ENCODE measurements at places on chromosomes 2 and 18.

GRCh38 chr2:146461068-146461467 lies 1383.8 kb upstream of the ACVR2A start:
- no peak for DNase-seq

DNA sequence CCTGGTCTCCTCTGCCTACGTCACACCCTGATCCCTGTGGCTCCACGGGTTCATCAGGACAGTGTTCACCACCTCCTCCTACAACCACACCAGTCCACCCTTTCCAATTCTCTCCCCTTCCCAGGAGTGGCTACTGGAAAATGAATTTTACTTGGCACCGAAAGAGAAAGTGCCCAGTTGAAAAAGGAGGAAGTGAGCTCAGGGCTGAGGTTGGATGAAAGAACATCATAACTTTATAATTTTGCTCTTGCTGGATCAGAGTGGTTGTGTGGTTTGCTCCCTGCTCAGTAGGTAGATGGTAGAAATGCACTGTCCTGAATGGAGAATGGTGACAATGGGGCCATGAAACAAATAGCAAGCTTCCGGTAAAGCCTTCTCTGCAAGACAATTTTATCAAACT lies 140.3 kb upstream of the DDX18 start:
- DNase-seq, result no peak

DNA sequence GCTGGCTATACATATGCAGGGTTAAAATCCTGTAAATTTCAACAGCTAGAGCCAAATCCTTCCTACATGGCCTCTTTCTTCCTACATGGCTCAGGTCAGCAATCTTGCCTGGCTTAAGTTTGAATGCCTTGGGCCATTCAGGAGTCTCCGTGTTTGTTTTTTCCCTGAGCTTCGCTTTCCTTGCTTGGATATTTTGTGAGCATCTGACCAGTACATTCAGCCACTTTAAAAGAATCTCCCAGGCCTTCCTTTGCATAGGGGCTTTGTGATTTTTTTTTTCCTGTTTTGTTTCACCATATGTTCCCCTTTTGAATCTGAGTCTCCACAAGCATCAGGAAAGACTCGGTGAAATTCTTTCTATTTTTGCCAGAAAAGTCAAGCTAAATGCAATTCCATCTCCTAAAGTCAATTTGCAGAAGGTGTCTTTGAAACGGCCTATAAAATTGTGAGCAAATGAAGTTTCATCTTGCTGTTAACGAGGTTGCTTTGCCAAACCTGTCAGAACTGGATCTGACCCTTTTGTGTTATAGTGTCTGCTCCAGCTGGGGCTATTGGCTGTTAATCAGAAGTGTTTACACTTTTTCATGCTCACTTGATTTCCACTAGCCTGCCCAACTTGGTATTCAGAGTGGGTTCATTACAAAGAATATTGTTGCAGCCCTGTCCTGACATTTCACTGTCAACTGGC lies 256.9 kb downstream of the DCC start:
- DNase-seq, result no peak

GRCh38 chr2:170973225-170973491 lies 44.1 kb downstream of the GORASP2 start:
- DNase-seq, result no peak

GRCh38 chr18:51399491-51400122 lies 202.1 kb upstream of the MEX3C start:
- no peak for DNase-seq

DNA sequence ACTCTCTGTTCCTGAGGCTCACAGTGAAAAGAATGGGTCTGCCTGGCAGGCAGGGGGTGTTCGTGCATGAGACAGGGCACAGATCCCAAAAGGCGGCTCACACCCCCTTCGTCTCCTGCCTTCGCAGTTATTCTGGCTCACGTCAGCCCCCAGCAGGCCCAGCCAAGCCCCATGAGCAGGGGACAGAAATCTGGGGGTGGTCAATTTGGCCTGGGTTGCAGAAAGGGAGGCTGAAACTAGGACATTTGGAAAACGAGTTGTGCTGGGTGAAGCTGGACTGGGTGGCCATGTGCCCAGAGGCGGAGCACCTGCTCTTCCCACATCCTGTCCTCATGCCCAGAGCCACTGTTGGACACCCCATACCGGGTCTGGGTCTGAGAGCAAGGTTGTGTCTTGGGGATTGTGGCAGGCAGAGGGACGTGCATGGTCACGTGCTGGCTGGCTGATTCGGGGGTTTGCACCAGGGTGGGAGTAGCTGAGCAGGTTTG lies 99.0 kb upstream of the MCFD2 start:
- DNase-seq, result no peak

GRCh38 chr2:70608373-70608772 lies 54.7 kb upstream of the TGFA start:
- no peak for DNase-seq

- no peak for DNase-seq
Observed at GRCh38 chr2:61326423-61326822, 144.5 kb downstream of the USP34 start.

DNA sequence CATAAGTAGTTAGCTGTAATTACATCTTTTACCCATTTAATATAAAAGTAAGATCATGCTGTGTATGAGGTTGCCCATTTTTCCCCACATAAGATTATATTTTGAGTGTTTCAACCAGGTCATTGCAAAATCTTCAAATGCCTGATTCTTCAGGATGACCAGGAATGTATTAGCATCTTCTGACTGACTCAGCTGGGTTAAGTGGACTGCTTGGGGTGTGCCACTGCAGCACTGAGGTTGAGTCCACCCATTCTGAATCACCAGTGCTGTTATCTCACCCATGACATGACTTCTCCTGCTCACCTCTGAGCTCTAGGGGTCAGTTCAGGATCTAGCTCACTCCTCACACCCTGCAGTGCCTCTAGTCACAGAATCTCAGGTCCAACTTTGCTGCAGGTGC lies 576.7 kb upstream of the ZEB2 start:
- peak; percentile 59 for DNase-seq

DNA sequence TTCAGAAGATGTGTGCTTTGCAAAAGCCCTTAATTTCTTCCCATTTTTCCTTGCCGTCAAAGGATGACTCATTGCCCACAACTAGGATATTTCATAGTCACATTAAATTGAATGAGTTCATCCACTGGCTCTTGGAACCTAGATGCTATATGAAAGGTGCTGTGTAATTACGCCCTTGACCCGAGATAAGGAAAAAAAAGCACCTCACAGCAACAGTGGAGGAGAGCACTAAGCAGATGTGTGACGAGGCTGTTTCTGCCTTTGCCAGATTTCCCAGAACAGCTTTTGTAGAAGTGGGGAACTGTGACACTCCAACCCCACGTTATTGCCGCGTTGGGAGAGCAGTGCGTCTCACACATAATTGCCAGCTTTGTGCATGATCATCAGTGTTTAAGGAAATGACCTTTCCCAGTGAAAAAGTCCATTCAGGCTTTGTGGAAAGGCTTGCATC lies 33.3 kb upstream of the TMEM87B start:
- no peak for DNase-seq

DNA sequence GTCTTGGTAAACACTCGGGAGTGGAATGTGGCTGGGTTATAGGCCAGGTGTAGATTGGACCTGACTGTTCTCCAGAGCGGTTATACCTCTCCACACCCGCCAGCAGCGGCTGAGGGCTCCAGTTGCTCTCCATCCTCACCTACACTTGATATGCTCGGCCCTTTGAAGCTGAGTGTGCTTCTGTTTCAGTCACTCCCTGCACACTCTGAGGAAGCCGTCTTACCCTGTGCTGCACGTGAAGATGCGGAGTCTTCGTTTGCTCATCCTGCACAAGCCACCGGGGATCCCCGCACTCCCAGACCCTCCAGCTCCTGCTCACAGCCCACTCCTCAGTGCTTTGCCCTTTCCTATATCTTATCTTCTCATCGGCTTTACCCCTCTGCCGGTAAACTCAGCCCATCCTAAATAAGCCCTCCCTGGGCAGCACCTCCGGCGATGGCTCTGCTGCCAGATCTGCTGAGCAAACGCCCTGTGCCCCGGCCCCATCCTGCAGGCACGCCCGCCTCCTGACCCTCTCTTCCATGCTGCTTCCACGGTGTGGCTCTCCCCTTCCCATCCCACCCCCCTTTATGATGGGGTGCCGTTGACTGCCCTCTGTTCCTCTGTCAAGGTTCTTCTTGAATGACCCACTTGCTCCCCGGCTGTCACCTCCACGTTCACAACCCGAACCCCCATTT lies 47.3 kb upstream of the ODC1 start:
- DNase-seq, result no peak

DNA sequence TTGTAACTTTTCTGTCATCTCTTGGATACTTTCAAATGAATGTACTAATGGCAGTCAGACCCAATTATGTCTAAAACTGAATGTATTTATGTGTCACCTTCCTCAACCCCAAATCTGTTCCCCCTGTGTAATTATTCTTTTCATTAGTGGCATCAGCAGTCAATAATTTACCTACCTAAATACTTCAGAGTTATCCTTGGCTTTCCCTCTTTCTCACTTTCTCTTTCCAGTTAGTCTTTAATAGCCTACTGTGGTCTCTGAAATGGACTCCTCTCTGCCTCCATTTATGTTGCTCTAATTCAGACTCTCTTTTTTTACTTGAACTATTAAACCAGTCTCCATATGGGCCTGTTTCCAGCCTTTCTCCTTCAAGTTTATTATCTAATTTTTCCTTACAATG lies 21.0 kb downstream of the C18orf63 start:
- no peak for DNase-seq

GRCh38 chr2:66730441-66730840 lies 295.5 kb downstream of the MEIS1 start:
- DNase-seq, result no peak

DNA sequence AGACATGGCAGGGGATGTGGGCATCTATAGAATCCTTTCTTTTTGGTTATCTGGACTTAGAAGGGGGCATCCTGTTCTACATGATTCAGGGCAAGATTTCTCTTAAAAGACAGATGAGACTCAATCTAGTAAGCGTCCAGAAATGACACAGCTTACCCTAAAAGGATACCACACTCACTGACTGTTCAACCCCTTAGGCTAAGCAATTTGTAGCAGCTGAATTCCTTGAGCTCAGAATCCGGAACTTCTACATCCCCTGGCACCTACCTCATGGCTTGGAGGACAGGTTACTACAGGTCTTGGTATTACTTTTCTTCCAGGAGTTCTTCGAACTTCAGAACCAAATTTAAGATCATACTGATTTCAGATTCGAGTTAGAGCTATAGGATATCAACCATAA lies 138.4 kb downstream of the LAMA3 start:
- DNase-seq, result no peak

DNA sequence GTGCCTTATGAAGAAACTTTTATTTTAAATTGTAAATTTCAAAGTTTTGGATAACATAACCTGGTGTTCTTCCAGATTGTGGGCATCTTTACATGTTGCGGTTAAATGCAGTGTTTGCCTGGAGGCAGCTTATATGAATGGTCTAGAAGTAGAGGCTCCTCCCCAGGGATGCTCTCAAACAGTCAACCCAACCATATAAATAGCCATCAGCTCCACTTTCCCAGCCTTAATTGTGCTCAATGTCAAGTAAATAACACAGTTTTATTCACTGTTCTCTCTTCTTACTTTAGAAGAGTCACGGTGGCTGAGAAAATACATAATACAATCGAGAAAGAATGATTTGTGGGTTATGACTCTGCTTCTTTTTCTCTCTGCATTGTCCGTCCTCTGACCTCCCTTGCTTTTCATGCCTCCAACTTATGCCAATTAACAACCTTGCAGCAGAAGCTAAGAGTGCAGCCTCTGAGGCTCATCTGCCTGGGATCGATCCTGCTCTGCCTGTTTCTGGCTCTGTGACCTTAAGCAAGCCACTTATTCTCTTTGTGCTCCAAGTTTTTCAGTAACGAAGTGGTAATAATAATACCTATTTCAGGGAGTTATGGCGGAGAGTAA lies 100.3 kb downstream of the DAW1 start:
- no peak for DNase-seq

DNA sequence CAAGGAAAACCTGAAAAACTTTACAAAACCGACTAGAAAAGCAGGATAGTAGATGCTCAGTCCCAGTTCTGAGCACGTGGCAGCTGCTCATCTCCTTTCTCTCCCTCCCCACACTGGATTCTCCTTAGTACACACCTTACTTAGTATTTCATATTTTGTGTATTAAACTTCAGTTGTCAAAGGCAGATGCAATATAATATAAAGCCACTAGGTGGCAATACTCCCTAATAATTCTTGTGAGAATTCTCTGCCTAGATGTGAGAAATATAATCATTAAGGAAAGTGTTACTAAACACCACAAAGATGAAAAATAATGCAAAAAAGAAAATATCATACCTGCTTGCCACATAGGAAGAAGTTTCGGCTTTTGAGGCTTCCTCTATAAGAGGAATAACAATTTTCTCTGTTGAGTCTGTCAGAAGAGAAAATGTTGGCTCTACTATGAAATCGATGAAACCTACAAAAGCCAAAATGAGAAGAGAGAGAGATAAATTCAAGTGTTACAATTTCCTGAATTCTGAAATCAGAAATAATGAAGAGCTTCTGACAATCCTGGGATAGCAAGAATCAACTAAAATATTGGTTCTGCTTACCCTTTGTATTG lies 200.6 kb downstream of the PPP1R1C start:
- DNase-seq, result peak; percentile 6

DNA sequence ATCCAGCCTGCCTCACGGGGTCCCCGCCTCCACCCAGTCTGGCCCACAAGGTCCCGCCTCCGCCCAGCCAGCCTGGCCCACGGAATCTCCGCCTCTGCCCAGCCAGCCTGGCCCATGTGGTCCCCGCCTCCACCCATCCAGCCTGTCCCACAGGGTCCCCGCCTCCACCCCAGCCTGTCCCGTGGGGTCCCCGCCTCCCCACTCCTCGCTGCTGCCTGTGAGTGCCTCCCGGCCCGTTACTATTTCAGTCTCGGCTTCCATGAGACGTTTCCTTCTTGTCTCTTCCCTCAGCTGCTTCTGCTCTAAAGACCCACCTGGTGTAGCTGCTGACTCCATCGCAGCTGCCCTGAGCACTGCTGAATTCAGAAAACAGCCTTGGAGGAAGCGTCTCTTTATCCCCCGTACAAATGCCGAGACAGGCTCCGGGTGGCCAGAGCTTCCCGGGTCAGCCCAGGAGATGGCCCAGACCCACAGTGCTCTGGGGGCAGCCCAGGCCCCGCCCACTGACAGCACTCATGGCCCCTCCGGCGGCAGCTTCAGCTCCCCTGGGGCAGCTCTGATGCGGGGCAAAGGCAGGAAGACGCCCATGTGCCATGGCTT lies 69.8 kb downstream of the NFATC1 start:
- no peak for DNase-seq

DNA sequence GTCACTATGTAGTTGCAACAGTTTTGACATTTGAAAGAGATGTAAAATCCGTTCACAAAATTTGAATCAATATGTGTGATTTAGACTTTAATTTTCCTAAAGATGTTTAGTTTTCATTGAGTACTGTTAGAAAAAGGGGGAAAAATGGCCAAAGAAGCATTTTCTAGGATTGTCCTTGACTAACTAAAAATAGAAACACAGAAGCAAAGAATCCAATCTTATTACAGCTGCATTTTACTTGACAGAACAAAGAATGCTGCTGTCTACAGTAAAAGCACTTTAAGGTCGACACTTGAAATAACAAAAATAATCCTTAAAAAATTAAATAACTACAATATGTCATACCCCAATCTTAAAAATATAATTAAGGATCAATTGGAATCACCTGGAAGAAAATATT lies 48.9 kb downstream of the FRZB start:
- no peak for DNase-seq
